Stimulated activated CD4-positive, alpha-beta T cell treated with anti-CD3 and anti-CD28 coated beads, TNF-alpha, amount 100 ng/mL, for 4 hours (primary cell): ENCODE measurements at places on chromosomes 16 and 17.

DNA sequence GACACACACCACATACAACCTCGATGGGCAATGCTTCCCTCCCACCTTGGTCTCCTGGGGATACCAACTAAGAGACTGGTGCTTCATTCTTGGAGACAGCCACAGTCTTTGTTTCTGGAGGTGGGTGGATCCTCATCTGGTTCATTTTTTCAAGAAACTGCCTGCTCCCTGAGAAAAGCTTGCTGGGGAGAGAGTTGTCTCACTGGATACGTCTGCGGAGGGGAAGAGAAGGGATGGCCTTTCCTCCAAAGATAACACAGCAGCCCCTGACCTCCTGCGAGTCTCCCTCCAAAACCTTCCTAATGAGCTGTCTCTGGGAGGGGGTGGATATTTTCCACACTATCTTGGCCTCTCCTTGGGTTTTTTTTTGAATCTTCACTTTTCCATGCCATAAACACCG, 221.2 kb downstream of the SOX9 start:
- no peak for DNase-seq

GRCh38 chr16:27742333-27742732, 192.4 kb downstream of the KATNIP start:
- no peak for DNase-seq

DNA sequence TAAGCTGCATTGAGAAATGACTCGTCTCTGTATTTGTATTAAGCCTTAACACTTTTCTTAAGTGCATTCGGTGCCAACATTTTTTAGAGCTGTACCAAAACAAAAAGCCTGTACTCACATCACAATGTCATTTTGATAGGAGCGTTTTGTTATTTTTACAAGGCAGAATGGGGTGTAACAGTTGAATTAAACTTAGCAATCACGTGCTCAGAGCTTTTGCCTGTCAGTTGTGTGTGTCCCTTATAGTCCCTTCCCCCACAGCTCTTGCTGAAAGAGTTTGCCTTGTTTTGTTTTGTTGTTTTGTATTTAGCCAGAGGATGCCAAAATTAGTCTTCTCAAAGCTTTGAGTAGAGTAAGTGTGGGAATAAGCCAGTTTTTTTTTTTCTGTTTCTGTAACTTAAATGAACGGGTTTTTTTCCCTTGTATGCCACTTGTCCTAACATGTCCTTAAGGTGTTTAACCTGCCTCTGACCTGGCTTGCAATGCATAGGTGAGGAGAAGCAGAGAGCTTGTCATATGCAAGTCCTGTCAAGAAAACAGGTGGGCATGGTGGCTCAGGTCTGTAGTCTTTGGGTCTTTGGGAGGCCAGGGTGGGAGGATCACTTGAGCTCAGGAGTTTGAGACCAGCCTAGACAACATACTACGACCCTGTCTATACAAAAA, 4.6 kb upstream of the MAPK8IP3 start:
- DNase-seq: no peak

DNA sequence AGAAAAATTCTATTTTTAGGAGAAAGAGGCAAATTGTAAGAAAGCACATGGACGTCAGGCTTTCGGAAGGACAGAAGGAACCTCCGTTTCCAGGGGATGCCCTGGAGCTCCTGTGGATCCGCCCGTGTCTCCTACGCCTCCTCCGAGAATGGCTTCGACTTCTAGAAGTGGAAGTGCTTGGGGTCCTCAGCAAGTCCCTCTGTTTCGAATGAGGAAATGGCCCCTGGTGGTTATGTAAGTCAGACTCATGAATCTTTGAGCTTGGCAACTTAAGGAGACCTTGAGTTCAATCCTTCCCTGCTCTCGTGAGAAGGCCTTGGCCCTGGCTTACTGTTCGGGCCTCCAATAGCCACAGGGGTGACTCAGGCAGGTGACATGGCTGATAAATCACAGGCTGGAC, 38.9 kb downstream of the COX4I1 start:
- no peak for DNase-seq

- DNase-seq: no peak
Measured at GRCh38 chr17:2928294-2928890, 132.2 kb downstream of the RAP1GAP2 start.
